ENCODE measurements at places on chromosomes 6 and 20.

- no peak for DNase-seq
Measured at GRCh38 chr6:149306967-149307366, 10.5 kb upstream of the TAB2 start.

DNA sequence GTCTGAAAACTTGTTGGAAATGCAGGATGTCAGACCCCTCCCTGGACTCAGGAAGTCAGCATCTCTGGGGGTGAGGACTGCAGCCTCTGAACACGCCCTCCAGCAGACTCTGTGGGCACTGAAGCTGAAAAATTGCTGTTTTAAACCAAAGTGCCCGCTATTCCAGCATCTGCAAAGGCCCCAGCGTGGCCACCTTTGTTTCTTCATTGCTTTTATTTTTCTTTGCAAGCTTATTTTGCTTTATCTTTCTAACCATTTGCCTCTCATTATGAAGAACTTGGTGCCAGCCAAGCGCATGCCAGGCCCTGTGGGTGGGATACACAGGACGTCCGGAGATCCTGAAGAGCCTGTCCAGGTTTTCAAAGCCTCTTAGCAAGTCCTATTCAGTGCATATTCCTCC, 203.9 kb upstream of the CST7 start:
- DNase-seq, result no peak

DNA sequence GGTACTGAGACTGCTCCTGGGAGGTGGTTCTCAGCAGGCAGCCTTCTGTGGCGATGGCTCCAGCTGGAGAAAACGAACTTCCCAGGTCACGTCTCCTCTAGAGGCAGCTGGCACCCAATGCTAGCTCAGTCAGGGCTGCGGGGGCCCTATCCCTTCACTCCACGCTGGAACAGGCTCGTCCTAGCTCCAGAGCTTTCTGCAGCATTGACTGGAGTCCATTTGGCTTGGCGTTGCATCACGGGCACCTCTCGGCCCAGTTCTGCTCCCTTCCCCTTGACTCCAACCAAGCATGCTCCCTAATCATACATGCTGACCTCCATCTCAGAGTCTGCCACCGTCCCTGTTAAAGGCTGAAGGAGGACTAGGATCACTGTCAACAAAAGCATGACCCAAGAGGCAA, 5.9 kb upstream of the IRF4 start:
- no peak for DNase-seq

DNA sequence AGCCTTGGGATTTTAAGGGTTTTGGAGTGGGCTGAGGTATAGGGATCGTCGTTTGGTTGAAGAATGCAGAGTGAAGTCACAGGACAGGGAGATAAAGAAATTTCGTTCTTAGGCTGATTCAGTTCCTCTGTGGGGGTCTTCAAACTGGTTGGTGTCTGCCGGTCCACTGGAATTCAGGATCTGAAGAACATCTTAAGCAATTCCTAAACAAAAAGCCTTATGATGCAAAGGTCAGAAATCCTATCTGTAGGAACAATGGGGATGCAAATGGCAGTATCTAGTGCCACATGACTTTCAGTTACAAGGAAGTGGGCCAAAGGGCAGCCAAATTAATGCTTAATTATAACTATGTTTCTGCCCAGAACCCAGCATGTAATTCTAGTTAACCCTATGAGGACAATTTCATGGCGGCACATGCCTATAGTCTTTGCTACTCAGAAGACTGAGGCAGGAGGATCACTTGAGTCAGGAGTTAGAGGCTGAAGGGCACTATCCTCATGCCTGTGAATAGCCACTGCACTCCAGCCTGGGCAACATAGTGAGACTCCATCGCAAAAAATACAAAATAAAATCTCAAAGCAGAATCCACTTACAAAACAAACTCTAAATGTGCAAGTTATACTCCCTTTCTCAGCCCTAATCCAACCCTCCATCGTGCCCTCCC, 4.6 kb upstream of the SLC2A10 start:
- DNase-seq, result no peak

GRCh38 chr6:132675749-132676148, 16.8 kb upstream of the TAAR1 start:
- no peak for DNase-seq

DNA sequence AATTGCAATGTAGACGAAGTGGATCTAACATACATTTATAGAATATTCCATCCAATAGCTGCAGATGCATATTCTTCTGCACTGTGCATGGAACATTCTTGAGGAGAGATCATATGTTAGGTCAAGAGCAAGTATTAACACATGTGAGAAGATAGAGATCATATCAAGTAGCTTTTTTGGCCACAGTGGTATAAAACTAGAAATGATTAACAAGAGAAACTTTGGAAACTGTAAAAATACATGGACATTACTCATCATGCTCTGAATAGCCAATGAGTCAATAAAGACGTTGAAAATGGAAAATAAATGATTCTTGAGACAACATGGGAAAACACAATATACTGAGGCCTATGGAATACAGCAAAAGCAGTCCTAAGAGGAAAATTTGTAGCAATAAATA, 94.2 kb downstream of the STXBP5 start:
- DNase-seq, result no peak

DNA sequence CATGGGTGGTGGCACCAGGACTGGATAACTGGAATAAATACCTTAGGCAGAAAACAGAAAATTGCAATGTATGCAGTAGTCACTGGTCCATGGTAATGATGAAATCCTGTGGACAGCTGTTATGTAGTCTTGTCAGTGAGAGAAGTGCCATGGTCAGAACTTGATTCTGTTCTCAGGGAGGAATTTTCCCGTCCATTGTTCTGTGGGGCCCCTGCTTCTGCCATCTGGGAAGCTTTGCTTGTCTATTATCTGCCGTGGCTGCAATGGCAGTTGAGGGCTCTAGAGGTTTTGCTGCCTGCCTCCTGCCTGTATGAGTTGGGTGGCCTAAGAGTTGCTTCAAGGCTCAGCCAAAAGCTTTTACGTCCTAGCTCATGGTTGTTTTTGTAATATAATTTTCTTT, 126.8 kb upstream of the SLC35B3 start:
- DNase-seq, result no peak

GRCh38 chr20:54340667-54341081, 132.8 kb downstream of the PFDN4 start:
- DNase-seq, result no peak

DNA sequence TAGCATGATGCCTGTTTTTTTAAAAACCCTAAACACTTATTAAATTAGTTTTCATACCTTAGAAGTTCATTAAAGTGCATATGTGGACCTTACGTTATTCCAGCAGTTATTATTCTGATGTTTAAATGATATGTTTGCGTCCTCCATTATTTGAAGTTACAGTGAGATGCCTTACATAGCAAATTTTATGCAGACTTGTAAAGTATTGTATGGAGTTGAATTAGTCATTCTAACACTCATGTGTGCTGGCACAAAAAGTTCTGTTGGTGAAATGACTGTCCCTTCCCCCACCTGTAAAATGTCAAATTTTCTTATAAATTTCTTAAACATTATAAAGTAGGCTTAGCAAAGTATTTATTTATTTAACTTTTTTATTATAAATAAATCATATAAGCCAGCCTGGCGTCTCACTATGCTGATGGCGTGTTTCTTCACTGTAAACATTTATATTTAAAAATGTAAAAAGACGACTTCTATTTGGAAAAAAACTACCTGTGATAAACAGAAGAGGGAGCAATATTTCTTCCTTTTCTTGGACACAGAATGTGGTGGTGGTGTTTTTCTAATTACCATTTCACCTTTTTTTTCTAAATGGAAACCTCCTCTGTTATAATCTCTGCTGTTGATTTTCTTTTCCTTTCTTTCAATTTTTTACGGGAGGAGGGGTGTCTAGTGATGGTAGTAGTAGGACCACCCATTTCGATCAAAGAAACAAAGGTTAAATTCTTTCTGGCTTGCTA, 155.4 kb downstream of the RFPL4B start:
- DNase-seq, result no peak

DNA sequence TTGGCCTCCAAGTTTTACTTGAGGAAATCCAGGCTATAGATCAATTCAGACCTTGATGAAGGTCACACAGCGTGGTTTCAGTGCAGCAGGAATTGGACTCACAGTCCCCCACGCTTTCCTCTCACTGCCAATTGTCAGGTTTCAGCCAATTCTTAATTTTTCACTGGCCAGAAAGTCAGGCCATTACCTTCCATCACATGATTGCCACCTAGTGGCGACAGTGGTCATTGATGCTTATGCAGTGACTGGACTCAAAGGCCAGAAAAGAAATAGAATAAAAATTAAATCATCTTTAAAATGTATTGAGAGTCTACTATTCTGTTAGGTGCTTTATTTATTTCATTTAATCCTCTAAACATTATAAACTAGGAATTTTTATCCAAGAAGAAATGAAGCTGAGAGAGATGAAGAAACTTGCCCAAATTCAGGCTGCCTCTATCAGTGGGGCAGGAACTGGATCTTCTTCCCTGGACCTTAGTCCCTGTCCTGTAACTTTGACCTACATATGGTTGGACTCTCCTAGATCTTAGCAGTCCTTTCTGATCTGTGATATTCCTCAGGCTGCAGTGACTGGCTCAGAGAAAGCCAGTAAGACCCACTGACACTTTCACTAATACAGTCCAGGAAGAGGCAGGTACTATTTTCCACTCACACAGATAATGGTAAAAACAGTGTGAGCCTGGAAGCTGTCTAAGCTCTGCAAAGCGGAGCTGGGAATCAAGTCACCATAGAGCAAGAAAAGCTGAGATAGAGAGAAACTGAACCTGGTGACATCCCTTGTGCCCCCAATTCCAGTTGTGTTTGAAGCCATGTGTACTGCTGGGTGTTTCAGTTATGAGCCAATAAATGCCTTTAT, 133.3 kb downstream of the ELOVL4 start:
- peak; percentile 7 for DNase-seq

DNA sequence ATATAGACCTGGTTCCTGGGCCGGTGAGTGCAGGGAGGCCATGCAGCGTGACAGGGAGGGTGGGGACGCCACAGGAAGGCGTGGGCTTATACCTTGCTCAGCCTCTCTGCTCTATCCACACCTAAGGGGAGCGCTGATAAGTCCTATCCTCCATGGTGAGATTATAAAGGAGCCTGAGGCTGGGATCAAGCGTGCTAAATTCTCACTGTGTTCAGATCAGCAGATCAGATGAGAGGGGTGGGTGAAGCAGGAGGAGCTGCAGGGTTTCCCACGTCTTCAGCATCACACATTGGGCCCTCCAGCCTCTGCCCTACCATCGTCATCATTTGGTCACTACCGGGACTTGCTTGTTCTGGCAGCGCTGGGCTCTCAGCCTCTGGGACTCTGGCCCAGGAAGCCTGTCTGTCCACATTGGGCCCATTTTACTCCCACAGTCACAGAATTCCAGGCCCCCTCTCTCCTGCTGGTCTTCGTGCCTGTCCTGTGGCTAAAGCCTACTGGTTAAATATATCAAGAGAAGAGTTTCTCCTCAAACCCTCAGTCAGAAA, 29.1 kb upstream of the PDE10A start:
- DNase-seq, result no peak

DNA sequence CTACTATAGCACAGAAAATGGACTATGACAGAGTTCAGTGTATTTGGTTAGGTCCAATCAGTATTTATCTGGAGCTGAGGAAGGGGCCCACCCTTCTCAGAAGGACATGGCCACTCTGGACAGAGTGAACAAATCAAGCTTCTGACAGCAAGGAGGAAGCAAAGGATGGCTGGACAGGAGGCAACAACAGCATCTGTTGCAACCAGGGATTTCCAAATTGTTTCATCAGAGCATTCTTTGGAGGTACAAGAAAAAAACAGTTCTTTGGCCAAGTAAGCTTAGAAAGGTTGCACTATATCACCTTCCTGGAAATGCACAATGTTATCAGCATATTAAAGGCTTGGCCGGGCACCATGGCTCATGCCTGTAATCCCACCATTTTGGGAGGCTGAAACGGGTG, 118.7 kb upstream of the SLC22A16 start:
- DNase-seq, result no peak

- DNase-seq, result no peak
Measured at GRCh38 chr6:47413752-47414422, 63.7 kb upstream of the CD2AP start.

- no peak for DNase-seq
Measured at GRCh38 chr6:137910843-137911456, 43.9 kb downstream of the TNFAIP3 start.

- no peak for DNase-seq
Measured at GRCh38 chr20:45066372-45066771, 34.6 kb downstream of the KCNS1 start.

GRCh38 chr6:14765106-14765505, 480.8 kb upstream of the JARID2 start:
- DNase-seq, result no peak

DNA sequence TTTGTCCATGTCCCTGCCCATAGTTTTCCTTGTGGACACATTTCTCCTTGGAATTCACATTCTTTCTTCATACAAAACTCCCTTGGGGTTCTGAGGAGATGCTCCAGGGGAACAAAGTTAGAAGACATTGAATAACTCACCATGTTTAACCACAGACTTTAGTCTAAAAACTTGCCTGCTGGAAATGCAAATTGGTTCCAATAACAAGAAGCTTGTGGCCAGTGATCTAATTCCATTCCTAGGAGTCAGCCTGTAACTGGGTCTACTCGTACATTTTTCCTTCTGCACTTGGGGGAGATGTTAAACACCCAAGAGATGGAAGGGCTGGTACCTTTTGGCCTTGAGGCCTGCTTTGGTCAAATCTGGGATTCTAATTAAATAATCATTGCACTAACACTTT, 60.2 kb downstream of the SCML4 start:
- no peak for DNase-seq

DNA sequence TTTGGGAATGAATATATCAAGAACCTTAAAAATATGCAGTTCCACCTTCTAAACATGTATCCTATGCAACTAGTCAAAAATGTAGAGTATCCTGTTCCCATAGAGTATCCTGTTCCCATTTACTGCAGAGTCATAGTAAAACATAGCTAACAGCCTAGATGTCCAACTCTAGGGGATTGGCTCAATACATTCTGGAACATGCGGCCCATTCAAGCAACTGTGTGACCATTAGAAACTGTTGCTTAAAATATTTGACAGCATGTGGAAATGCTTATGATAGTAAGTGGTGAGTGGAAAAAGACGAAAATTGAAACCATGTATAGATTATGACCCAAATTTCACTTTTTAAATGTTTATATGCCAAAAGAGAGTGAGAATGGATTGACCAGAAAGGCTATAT, 11.2 kb downstream of the FOXP4 start:
- DNase-seq, result no peak

GRCh38 chr6:24251339-24251738, 106.5 kb downstream of the DCDC2 start:
- no peak for DNase-seq

DNA sequence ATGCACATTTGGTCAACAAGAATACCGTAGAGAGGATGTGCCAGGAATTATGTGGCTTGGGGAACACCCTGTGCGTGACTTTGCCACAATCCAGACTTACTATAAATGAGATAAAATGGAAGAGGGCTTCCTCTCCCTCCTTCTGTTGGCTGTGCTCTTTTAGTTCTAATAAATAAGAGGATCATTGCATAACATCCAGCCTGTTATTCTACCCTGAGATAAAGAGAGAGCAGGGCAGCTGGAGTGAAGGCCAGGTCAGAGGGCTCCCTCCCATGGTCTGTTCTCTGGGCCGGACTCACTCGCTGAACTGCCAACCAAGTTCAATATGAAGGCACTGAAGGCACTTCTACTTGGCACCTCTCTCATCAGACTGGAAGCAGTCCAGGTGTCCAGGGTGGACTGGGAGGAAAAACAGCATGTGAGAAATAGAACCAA, 91.7 kb downstream of the MTFR2 start:
- DNase-seq, result no peak
